HEK293T (cell line): ENCODE measurements at places on chromosomes 12 and 14.
A peak's percentile ranks its signal among the peaks of the same experiment; 100 is the strongest.

DNA sequence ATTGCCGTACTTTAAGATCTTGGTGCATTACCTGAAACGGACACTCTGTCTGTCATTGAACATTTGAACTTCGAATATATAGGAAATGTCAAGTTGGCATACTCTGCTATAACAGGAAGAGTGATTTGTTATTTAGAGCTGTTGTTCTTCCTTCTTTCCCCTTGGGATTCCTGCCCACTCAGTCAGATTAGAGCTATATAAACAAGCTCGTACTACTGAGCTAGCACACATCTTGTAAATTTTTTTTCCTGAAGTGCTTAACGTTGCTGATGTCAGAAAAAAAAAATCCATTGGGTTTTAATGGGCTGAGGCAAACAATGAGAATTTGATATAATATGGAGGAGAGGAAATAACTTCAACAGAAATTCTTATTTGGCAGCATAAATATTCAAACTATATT lies 26.8 kb downstream of the RGS6 start:
- DNase-seq: no peak

DNA sequence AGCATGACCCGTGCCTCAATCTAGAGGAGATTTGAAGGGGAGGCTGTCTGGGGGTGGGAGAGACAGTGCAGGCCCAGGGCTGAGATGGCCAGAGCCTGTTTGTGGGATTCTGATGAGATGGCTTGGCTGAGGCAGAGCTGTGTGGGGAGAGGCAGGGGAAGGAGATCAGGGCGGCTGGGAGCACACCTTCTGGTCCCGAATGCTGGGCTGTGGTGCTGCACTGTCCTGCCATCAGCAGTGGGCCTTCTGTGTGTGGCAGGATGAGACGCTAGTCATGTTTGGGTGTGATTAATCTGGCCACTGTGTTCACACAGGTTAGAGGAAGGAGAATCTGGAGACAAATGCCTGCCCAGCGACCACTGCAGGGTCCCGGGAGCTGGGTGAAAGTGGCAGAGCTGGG lies 300.9 kb downstream of the CACNA1C start:
- no peak for DNase-seq

DNA sequence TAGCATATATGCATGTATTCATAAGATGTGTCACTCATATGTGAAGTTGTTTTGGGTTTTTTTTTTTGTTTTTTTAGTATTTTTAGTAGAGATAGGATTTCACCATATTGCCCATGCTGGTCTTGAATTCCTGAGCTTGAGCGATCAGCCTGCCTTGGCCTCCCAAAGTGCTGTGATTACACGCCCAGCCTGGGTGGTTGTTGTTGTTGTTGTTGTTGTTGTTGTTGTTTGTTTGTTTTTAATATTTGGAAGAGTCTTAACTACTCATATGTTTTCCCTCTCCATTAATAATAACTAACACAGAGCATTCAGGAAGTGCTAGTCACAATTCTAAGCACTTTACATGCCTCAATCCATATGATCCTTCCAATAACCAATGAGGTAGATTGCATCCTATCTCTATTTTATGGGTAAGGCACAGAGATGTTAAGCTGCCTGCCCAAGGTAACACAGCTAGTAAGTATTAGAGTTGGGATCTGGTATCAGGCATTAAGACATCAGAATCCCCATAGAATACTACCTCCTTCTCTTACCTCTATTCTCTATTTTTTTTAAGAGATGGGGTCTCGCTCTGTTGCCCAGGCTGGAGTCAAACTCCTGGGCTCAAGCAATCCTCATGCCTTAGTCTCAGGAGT lies 27.6 kb downstream of the SLC25A21 start:
- DNase-seq: no peak

DNA sequence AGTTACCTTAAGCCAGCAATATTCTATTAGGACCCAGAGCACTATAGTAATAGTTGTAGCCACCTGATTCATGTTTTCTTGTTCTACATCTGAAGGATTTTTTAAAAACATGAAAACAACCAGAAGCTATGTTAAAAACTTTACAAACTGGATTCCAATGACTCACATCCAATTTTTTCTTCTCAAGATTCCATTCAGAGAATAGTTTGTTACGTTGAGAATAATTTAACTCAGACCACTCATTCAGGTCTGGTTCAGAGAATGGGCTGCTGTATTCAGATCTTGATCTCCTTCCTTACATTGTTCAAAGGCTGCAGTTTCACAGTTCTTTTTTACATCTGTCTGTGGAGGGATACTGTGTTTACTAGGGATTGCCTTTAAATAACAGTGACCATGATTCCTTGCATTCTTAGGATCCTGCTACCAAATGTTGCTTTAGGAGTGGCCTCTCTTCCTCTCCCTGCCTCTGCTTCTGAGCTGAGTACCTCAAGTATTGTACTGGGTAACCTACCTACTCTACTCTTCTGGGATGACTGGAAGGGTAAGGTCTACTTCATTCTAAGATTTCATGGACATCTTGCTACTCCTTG lies 448.0 kb upstream of the FBXO33 start:
- DNase-seq: no peak

GRCh38 chr12:627863-628741 lies 35.1 kb downstream of the NINJ2 start:
- DNase-seq: no peak

DNA sequence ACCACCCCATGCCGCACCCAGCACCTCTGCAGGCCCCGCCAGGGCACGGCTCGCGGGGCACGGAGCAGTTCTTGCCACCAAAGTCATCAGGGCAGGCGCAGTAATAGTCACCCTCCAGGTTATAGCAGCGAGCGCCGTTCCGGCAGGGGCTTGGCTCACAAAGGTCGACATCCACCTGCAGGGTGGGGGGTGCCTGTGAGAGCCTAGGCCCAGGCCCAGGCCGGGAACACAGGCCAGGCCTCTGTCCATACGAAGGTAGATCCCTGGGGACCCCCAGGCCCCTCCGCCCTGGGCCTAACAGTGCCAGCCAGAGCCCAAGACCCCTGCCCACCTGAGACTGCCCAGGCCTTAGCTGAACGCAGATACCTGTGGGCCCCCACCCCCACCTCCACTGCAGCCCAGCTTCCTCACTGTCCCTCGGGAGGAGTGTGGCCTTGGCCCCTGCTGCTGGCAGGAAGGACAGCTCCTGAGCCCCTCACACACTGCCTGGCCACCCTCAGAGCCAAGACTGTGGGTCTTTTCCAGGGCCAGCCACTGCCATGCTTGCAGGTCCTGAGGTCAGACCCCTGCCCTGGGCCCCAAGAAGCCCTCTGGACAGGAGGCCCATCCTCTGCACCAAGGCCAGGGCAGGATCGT lies 19.3 kb downstream of the JAG2 start:
- DNase-seq: no peak

DNA sequence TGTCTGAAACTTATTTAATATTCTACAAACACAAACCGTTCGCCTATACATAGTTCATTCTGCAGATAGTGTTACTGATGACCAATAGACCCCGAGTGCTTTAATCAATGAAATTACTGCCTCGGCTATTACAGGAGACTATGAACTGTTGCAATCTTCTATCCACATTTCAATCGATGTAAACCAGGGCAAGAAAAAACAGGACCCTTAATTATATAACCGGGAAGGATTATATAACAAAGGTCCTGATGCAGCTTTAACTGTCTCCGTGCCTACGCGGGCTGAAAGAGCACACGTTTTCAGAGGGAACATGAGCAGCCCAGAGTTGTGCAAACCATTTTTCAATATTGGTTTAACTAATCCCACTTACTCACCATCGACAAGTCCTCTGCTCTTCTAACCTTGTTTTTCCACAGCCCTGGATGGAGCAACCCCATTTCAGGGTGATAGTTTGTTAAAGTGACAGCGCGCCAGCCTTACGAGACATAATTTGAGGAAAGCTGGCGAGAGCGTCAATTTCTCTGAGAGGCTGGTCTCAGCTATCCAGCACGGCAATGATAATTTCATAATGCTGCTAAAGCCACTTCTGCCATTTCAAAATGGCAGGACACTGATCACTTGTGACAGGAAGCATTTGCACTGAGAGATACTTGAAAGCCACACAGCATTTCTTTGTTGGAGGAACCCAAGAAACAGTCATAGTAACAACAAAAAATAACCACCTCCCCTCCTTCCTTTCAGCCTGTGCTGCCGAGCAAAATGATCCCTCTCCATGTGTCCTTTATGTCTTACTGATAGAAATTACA lies 184.6 kb downstream of the FOXN3 start:
- DNase-seq: no peak

DNA sequence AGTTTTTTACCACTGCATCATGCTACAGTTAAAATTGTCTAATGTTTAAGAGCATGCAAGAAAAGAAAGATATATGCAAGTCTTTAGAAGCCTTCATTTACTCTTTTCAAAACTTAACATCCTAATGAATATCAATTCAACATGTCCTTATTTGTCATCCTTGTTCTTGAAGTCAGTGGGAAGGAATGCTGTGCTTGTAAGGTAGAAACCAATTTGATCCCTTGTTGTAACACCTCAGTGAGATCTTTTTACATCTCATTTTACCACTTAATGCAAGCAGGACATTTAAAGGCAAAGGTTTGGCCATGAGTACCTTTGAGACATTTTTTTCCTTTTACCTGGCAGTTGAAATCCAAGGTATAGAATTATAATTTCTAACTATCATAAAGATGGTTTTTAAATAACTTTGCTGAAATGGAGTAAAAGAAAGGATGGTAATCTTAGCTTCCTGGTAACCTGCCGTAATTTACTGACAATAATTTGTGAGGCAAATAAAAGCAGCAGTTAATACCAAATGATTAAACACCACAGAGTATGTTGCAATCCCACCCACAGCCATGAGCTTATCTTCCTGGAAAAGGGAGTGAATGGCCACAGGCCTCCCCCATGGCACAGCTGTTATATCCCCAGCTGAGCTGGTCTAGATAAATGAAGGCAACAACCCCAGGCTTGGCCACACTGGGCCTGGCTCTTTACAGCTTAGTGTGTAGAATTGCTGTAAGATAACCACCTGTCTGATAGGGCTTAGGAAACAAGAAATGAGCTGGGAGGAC lies 33.2 kb upstream of the STRN3 start:
- DNase-seq: peak; percentile 12

DNA sequence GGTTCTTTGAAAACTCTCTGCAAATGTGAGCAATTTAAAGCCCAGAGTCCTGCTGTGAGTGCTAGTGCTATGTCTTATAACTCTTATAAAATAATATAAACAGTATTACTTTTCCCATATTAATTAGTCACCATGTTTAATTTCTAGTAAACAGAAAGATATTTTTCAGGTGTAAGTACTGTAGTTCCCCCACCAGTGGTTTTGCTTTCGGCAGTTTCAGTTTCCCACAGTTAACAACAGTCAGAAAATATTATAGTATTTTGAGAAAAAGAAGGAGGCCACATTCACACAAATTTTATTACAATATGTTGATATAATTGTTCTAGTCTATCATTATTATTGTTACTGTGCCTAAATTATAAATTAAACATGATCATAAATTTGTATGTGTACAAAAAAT lies 800.5 kb downstream of the LRFN5 start:
- no peak for DNase-seq

DNA sequence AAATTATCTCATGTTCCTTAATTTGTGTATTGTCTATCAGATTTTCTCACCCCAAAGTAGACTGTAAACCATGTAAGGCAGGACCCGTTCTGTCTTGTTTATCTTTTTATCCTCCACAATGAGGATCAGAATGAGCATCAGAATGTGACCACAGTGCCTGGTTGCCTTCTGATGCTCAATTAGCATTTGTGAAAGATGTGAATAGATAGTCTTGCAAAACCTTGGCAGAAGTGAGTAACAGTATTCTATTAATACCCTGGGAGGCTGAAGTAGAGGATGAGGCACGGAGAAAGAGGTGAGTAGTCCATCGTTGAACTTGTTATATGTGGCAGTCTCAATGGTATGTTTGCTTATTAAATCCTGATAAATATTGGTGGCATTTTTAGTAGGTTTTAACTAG lies 781.4 kb downstream of the NRXN3 start:
- no peak for DNase-seq

GRCh38 chr12:42530284-42530683 lies 59.3 kb downstream of the PRICKLE1 start:
- DNase-seq: no peak

DNA sequence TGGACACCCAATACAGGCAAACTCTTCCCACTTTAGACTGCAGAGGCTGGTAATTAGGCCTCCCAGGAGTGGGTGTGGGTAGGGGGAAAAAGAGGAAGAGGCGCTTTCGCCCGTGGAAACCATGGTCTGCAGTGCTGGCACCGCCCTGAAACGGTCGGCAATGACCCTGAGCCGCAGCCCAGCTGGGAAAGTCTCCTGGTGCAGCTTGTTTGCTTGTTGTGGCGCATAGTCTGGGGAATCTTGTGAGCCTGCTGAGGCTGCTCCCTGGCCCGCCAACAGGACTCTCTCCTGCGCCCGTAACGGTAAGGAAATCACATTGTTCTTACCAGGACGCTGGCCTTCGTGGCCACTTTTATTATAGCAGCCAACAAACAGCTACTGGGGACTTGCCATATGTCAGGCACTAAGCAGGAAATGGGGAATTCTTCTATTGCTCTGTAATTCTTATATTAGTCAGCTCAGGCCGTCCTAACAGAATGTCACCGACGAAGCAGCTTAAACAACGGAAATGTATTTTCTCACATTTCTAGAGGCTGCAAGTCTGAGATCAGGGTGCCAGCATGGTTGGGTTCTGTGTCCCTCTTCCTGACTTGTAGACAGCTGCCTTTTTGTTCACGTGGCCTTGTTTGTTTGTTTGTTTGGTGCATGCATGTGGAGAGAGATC lies 52.5 kb upstream of the RIN3 start:
- DNase-seq: no peak

DNA sequence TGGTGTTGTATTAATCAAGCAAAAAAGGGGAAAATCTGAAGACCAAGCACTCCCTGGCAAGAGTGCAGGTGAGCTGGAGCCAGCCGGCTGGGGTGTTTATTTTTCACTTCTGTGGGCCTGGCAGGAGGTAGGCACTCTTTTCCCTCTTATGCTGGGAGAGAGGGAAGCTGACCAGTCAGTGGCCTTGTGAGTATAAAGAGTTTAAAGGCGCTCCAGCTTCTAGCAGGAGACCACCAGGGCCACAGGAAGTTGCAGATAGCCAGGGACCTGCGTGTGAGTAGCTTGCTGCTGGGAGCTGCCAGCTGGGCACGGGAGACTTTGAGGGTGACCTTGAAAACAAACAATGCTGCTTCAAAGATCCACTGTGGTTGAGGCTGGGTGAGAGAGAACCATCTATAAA lies 217.4 kb upstream of the PWP1 start:
- DNase-seq: no peak

DNA sequence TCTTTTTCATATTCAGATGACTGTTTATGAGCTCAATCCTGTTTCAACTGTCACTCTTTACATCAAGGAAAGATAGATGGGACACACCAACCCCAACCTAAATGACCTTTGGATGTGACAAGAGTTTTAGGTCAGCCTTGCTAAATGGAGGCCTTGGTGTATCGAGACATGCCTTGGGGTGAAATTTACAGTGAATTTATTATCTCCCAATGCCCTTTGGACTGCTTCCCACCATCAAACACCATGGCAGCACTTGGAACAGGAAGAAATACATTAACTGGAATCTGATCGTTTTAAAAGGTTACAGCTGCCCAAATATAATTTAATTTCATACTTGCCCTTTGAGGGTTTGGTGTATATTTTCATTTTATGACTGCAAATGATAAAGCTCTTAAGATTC lies 327.6 kb downstream of the SOX5 start:
- DNase-seq: no peak
